Inflammatory macrophage treated with lipopolysaccharide for 1 hour (primary cell): ENCODE measurements at places on chromosomes 6 and 20.
A peak's percentile ranks its signal among the peaks of the same experiment; 100 is the strongest.

DNA sequence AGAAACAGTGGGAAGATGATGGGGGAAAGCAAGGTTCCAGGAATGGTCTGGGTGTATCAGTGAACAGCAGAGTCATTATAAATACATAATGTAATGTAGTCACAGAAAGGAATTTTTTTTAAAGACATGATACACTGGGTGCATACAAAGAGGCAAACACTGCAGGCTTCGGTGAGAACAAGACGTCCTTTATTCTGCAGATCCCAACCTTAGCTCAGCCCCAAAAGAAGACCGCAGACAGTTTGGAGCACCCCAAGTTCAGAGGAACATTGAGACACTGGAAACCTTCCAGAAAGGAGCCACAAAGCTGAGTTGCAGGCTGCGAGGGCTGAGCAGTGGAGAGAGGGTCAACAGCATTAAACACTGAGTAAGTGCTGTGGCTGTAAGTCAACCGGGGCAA is 30.6 kb upstream of the FOXC1 start:
- DNase-seq, result no peak

DNA sequence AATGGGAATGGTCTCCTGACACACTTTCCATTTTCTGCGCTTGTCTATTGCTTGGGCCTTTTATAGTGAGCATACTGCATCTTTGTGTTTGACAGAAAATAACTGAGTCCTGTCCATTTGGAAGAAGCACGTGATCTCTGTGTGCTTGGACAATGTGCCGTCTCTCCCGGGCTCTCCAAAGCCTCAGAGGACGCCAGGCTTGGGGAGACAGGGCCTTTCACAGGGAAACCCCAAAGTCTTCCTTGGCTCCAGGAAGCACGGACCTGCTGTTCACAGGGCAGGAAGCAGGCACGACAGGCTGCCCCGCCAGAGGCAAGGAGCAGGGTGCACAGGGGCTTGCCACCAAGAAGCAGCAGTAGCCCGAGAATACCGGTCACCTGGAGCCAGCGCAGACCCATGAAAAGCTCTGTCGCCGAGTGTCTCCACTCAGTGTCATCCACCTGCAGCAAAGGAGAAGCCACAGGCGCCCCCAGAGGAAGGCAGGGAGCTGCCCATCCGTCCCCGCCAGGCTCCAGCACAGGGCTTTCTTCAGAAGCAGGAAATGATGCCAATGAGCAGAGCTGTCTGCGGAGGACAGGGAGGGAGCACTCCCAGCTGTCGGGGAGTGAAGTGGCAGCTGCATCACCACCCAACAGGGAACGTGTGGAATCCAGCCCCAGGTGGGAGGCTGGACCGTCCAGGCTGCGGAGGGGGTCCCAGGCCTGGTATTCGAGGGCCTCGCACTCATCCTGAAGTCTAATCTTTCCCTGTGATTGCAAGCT is 135.1 kb downstream of the AGPAT4 start:
- no peak for DNase-seq

GRCh38 chr6:87887266-87887665 is 160.4 kb upstream of the SPACA1 start:
- DNase-seq, result no peak

- DNase-seq, result no peak
These were observed 35.4 kb downstream of the FYN start for GRCh38 chr6:111837641-111838500.

DNA sequence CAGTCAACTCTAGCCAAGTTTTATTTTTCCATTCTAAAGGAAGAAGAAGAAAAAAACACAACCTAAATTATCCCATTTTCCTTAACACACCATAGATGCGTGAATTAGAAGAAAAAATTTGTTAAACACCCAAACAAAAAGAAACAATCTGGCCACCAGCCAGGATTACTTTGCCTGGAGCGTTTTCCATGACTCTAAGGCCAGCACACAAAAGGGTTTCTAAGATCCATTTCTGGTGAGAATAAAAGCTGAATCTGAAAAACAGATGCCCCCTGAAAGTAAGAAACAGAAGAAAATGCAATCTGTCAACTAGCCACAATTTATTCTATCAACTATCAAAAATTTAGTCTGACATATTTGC is 267.2 kb upstream of the SULF2 start:
- no peak for DNase-seq

DNA sequence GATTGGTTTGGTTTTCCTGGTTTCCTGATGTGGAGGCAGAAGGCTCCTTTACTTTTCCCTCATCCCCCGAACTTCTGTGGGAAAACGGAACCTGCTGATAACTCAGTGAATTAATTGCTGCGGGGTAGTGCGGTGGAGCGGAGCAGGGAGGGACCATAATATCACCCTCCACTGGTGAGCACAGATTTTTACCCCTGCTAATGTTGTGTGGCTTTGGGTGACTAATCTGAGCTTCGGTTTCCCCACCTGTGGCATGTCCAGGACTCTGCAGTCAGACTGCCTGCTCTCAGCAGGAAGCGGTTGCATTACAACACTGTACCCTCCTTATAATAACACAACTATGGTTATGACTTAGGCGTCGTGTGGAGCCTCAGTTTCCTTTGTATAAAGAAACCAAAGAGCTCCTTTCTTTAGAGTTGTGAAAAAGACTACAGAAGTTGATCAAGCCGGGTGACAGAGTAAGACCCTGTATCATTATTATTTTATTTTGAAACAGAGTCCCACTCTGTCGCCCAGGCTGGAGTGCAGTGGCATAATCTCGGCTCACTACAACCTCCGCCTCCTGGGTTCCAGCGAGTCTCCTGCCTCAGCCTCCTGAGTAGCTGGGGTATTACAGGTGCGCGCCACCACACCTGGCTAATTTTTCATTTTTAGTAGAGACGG is 2.2 kb upstream of the ID1 start:
- DNase-seq, result no peak

GRCh38 chr20:46118481-46119020 is 437 bp downstream of the CD40 start:
- peak; percentile 46 for DNase-seq

DNA sequence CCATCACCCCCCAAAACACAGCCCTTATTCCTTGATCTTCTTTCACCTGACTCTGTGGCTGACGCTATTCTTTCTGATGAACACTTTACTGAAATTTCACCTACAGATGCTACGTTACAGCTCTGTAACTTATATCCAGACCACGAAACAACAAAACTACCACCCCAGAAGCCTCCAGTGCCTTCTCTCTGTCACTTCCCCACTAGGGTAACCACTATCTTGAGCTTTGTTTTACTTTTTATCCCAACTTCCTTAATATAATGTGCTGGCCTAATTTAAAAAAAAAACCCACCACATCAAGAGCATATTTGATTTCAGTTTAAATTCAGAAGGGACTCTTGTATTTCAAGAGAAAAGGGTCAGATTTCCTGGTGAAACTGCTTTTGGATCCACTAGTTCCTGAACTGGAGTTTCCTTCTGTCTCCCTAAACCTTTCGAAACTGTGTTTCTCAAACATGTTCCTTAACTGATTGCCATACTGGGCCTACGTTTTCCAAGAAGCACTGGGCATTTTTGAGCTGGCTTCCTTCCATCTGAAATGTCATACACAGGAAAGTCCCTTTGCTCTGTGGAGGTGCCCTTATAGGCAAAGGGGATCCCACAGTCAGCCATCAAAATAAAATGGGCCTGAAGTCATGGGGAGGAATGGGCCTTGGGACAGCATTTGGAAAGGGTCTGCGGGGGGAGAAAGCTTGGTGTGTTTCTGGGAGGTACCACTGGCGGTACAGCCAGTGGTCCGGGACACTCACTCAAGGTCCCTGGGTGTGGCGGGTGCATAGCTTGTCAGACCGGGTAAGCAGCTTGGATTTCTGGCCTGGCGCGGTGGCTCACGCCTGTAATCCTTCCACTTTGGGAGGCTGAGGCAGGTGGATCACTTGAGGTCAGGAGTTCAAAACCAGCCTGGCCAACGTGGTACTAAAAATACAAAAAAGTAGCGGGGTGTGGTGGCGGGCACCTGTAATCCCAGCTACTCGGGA is 25.8 kb upstream of the RTF2 start:
- DNase-seq, result peak; percentile 97

GRCh38 chr6:19450651-19451050 is 386.5 kb upstream of the ID4 start:
- no peak for DNase-seq

DNA sequence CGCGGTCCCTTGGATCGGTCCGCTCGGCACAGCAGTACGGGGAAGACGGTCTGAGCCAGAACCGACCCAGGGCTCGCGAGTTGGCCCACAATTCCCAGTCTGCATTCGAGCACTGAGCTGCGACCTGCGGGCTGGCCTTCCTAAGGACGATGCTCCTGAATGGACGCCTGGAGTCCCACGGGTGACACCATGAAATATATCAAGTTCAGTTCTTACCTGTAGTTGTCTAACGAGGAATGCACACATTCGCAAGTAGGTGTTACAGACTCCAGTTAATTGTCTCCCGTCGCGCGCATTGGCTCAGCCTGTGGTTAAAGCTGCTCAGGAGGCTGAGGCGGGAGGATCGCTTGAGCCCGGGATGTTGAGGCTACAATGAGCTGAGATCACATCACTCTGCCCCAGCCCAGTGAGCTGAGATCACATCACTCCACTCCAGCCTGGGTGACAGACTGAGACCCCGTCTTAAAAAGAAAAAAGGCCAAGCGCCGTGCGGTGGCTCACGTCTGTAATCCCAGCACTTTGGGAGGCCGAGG is 802 bp downstream of the PEX7 start:
- DNase-seq, result no peak

- DNase-seq, result no peak
These were observed 26.1 kb downstream of the TXLNB start for GRCh38 chr6:139265512-139266190.

- no peak for DNase-seq
These were observed 39.5 kb upstream of the GATA5 start for GRCh38 chr20:62515280-62515679.

DNA sequence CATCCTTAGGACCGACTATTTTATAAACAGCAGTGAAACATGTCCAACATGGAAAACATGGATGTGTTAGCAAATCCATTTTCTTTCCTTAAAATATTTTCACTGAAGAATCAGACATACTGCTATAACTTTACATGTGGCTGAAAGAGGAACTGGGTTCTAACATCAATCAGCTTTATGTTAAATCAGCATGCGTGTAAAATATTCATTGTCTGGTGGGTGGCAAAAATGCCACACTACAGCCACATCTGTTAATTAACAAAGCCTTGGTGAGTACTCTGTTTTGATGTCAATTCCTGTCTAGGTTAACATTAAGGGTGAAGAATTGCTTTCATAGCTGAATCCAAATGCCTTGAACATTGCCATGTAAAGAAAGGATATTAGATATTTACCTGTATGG is 222.6 kb upstream of the CEP162 start:
- DNase-seq, result no peak

GRCh38 chr6:29673161-29673560 is 7.8 kb downstream of the ZFP57 start:
- DNase-seq, result no peak

DNA sequence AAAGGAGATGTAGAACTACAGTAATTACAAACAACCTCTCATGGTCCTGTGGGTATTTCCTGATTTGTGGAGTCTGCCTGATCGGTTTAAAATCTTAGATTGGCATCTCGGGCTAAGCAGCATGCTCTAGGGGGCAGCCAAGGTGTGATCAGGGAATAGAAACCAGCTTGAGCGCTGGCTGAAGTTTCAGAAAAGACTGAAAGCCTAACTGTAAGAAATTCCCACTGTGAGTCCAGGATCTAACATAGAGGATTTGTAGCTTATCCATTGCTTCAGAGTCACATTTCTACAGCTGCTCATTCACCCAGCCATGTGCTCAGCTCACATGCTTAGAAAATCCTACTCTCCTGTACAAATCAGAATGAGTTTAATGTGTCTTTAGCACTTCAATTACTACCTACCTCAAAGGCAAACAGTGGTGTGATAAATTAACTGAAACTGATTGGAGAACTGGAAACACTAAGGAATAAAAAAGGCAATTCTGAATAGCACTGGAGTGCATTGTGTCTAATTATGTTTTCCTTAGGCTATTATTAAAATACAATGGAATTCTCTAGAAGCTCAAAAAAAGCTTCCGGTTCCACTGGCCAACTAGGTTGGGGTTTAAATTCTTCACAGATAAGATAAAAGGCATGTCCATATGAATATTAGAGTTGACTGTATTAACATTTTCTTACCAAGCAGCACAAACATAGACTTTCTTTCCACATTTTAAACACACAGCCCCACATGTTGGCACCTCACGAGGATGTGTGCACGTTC is 73.8 kb upstream of the MPC1 start:
- no peak for DNase-seq

GRCh38 chr6:45170309-45170708 is 157.8 kb upstream of the RUNX2 start:
- no peak for DNase-seq

- DNase-seq, result no peak
These were observed 42.3 kb downstream of the UNC5CL start for GRCh38 chr6:40996591-40997233.

DNA sequence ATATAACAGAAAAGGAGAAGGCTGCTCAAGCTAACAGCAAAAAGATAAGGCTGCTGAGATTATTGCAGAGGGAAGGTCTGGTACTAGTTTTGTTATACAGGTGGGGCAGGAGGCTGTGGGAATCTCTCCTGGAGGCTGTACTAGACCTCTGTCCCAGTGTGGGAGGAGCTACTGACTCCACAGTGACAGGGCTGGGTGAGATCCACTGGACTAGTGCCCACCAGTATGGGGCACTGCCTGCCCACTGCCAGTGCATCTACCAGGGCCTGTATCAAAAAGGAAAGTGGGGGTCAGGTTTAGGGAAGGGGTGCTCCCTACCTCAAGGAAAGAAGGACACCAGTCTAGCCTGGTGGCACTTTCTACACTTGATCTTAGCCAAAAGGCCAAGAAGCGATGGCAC is 30.1 kb downstream of the GSTA2 start:
- no peak for DNase-seq

DNA sequence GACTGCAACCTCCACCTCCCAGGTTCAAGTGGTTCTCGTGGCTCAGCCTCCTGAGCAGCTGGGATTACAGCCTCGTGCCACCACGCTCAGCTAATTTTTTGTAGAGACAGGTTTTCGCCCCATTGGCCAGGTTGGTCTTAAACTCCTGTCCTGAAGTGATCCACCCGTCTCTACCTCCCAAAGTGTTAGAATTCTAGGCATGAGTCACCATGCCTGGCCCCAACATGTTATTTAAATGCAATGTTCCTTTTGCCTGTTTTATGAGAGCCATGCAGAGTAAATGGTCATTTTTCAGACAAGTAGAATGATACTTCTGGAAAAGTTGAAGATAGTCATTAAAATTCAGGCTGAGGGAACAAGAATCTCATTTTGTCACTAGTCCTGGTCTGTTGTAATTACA is 43.8 kb upstream of the RPS6KA2 start:
- DNase-seq, result no peak
